MCF 10A (cell line): ENCODE measurements at places on chromosomes 3 and 15. TPM values are rescaled to one million over a fixed set of nuclear protein-coding genes. Genes with fewer than 3 reads are reported as not detected.

GPR171 gene
- total RNA-seq, result not detected in 2 replicates

DNA sequence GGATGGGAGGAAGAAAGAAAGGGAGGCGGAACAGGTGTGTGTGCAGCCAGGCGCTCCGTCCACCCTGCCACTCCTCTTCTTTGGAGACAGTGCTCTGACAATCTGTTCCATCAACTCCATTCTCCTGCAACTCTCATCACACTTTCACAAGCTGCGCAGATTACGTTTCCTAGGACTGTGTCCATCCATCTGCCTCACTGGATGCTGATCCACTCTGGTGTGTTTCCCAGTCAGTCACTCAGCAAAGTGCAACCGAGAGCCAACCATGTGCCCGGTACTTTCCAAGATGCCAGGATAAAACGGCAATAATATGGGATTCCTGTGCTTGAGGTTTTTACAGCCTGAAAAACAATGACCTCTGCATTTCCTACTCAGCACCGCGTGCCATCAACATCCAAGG is 59.6 kb downstream of the SLC12A8 start:
- H3K27me3 ChIP-seq, result no peaks in the 10 kb centered on the region
- DNase-seq, result no peak
- H3K27ac ChIP-seq, result no peak overlapping the region
- peaks cover 6% of the 10 kb centered on the region for H3K36me3 ChIP-seq

GRCh38 chr3:141926929-141927328 is 50.5 kb downstream of the ATP1B3 start:
- H3K27ac ChIP-seq, result no peak overlapping the region
- H3K36me3 ChIP-seq, result peaks cover 84% of the 10 kb centered on the region
- no peaks in the 10 kb centered on the region for H3K27me3 ChIP-seq
- no peaks in the 10 kb centered on the region for H3K4me1 ChIP-seq
- DNase-seq, result no peak
- no peak overlapping the region for H3K4me3 ChIP-seq

DNA sequence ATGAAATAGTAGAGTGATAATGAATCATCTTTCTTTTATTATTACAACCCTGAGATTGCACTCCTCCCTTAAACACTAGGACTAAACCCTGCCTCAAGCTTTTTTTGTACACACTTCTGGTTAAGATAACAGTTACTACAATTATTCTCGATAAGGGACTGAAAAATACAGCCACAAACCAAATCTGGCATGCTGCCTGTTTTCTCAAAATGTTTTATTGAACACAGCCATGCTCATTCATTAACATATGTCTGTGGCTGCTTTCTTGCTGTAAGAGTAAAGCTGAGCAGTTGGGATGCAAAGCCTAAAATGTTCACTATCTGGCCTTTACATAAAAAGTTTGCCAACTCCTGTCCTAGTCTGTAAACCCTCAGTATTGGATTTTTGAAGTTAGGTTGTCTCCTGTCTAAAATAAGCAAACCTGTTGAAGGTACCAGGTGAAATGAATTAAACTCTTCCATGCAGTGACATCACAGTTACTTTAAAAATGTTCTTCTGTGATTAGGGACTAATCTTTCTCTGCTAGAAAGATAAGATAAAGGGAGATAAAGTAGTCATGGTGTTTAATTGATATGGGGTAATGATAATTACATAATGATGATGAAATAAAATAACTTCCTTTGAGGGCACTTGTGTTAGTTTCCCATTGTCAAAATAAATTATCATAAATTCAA is 218.2 kb downstream of the STXBP5L start:
- H3K36me3 ChIP-seq, result no peaks in the 10 kb centered on the region
- DNase-seq, result no peak
- H3K27ac ChIP-seq, result no peak overlapping the region
- H3K27me3 ChIP-seq, result peaks cover 19% of the 10 kb centered on the region
- no peaks in the 10 kb centered on the region for H3K4me1 ChIP-seq
- no peak overlapping the region for H3K4me3 ChIP-seq

DNA sequence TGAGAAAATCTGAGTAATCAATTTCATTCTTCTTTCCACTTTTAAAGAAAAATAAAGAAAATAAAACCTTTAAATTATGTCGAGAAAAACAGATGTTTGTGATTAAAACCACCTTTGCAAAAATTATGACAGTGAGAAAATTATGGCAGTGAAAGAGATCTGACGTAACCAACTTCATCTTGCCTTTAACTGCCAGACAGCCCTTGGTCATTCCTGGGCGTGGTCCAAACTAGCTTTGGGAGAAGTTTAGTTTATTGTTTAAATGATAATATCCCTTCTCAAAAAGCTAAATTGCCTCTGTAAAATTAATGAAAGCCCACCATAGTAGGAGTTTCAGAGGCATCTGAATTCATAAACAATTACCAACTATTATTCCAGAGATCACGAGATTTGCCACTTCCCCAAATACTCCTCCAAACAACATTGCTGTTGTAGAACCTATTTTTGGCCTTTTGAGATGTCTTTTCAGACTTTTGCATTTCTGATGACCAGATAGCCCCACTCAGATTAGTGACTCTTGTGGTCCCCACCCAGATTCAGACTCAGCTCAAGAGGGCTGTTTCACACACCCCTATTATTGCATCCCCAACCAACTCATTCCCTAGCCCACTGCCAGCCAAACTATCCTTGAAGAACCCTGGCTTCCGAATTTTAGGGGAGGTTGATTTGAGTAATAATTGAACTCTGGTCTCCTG is 664.4 kb upstream of the CBLB start:
- H3K27ac ChIP-seq, result no peak overlapping the region
- no peaks in the 10 kb centered on the region for H3K36me3 ChIP-seq
- H3K4me1 ChIP-seq, result peaks cover 4% of the 10 kb centered on the region
- no peak overlapping the region for H3K4me3 ChIP-seq
- DNase-seq, result no peak
